Hematopoietic multipotent progenitor cell treated with erythropoietin and hydrocortisone succinate and interleukin-3 and kit ligand, for 4 days (in vitro differentiated cells): ENCODE measurements at places on chromosomes 16 and 17.

DNA sequence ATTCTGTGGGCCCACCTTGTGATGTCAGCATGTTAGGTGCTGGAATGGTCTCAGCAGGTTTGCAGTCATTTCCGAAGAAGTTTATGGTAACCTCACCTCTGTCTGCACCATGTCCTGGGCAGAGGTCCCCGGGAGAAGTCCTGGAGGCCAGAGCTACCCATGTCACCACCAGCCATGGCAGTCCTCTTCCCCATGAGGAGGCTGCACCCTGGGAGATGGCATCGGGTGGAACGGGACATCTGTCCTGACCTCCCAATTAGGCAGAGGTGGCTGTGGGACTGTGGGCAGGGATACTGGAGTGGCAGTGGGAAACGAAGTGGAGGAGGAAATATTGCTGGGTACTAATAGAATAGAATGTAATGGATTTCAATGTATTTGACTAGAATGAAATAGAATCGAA is 511.8 kb upstream of the WSB1 start:
- DNase-seq: no peak

DNA sequence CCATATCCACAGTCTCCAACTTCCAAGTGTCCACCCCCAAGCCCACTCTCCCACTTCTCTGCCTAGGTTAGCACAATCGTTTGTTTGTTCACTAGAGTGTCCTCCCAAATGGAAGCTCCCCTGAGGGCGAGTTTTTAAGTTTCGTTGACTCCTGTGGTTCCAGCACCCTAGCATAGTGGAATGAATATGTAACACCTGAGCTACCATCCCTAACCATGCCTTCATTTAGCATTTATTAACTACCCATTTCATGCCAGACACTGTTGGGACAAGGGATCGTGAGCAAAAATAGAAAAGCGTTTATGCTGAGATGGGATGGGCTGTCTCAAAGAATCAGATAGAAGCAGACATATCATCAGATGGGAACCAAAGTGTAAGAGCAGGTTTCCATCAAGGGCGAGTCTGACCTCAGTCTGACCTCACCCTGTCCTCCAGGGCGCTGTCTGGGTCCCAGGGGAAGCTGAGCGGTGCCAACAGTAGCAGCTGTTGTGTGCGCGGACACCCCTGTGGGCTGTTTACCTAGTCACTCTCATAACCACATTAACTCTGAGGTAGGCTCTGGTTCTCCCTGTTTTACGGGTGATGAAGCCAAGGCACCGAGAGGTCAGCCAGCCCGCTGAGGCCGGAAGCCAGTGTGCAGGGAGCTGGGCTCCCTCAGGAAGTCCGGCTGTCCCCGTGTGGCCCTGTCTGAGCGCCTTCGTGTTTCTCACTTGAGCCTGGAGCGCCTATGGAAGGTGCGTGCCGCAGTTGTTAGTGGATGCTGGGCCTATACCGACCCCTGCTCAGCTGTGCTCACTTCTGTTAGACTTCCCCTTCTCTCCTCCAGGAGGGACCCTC is 6.2 kb downstream of the CNP start:
- DNase-seq: no peak

GRCh38 chr17:13076905-13077304 is 59.1 kb upstream of the ELAC2 start:
- no peak for DNase-seq

DNA sequence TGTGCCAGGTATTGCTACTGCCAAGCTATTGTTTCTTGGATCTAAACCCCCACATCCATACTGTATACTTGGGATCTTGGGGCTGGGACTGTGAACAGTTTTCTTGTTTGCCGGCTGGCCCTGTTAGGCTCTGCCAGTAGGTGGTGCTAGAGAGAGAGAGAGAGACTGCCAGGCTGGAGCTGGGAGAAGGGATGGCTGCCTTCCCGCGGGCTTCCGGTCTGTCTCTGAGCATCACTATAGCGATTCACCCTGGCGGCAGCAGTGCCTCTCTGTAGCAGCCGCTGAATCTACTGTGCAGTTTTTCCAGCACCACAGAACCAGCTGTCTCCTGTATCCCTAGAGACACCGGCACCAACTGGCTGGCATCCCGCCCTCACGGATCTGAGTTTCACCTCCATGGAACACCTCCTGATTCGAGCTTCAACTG is 201.2 kb downstream of the UTP18 start:
- DNase-seq: peak; percentile 70

- peak; percentile 72 for DNase-seq
Measured at GRCh38 chr16:58306327-58306726, 11.5 kb upstream of the PRSS54 start.

GRCh38 chr17:81992306-81993102 is 15.1 kb downstream of the ASPSCR1 start:
- DNase-seq: no peak

DNA sequence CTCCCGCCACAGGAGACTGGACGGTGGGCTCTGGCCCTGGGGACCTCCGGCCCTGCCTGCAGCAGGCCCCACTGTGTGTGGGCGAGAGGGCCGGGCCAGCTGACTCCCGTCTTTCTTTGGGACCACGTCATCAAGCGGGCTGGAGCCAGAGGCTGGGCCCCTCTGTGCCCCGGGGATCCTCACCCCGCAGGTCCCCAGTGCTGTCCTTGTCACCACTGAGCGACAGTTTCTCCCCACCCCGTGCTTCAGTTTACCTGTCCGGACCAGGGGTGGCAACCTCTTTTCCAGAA is 181.9 kb upstream of the ZNF469 start:
- DNase-seq: no peak

GRCh38 chr17:72118335-72119076 is 2.3 kb upstream of the SOX9 start:
- DNase-seq: peak; percentile 68

GRCh38 chr16:26605626-26606271 is 461.0 kb upstream of the C16orf82 start:
- DNase-seq: no peak

GRCh38 chr16:243348-243747 is 8.7 kb downstream of the FAM234A start:
- DNase-seq: no peak

DNA sequence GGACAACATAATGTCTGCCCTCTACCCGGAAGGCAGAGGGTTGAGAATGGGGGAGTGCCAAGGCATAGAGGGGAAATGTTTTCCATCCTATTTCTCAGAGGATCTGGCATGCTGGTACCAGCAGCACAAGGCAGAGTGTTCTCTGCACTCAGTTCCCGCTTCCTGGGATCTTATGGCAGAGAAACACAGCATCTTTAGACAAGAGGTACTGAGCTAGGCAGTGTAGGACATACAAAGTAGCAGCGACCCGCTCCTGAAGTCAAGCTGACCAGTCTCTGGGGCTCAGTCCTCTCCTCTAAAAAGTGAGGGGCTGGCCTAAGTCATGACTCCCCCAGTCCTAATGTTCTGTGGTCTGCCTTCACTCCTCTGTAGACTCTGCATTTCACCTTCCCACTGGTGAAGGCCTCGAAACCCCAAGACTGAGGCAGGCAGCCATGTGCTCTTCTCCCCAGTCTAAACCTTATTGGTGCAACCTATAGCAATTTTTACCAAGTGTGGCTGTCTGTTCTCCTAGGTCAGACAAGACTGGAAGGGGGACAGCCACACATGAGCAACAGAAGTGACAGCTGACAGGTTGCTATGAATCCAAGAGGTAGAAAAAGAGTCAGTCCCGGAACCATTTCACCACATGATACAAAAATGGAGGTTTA is 11.3 kb upstream of the TSPOAP1 start:
- DNase-seq: no peak

- no peak for DNase-seq
Measured at GRCh38 chr17:68020409-68020756, 15.2 kb upstream of the KPNA2 start.

DNA sequence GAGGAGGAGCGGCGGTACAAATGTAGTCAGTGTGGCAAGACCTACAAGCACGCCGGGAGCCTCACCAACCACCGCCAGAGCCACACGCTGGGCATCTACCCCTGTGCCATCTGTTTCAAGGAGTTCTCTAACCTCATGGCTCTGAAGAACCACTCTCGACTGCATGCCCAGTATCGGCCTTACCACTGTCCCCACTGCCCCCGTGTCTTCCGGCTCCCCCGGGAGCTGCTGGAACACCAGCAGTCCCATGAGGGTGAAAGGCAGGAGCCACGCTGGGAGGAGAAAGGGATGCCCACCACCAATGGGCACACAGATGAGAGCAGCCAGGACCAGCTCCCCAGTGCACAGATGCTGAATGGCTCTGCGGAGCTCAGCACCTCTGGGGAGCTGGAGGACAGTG is 2.8 kb downstream of the ZNF646 start:
- DNase-seq: no peak

DNA sequence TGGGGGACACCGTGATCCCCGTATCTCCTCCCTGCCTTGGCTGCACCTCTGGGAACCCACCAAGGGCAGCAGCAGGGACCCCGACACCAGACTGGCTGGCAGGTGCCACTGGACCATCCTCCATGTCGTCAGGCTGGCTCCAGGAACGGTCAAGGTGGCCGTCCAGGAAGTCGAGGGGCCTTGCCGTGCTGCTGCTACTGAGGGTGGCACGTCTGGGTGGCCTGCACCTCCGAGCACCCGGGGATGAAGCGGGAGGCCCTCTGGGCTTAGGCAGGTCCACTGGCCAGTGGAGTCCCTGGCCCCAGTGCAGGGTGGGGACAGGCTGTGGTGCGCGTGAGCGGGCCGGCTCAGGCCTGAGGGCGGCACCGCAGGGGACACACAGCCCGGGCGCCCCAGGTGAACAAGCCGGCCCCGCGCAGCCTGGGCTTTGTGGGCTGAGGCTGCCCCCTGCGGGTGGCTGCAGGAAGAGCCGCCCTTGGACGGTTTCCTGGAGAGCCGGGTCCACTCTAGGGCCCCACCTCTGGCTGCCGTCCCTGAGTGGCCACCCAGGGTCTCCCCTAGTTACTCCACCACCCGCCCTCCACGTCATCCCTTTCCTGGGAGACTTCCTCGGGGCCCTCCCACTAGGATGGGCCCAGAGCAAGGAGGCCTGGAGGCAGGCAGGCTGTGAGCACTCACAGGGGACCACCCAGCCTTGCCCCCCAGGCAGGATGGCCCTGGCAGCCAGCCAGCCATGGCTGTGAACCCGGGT is 42.8 kb upstream of the ZC3H18 start:
- peak; percentile 79 for DNase-seq

DNA sequence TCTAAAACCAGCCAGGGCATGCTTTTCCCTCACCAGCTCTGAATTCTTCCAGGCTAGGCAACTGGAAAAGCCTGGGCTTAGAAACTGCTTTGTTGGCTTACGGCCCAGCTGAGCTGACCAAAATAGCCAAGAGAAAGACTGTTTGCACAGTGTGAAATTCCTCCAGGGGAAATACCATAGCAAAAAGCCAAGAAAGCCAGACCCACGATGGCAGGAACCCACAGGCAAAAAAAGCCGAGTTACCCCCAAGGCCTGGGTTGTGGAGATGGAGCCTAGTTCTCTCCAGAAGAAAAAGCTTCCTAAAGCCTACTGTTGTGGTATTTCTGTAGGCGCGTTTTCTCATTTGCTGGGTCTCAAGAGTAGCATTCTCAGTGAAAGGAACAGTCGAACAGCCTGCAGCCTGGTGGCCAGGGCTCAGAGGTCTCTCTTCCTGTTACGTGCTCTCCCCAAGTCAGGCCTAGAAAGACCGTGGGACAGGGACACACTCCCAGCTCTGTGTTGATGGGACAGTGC is 9.2 kb downstream of the SP2 start:
- DNase-seq: no peak

DNA sequence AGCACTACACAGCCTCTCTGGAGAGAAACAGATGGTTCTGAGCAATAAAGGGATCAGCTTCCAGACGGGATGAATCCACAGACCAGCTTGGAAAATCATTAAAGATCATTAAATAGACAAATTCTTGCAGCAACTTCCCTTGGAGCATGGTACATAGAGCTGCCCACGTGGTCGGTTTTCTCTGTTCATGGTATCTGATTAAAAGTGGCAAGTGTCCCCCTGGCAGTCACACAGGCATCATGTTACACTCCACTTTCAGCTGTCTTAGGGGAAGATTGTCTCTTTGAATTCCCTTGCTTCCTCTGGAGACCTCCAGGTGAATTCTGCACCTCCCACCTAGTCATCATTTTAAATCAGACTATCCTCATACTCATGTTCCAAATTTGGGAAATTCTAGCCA is 92.2 kb upstream of the CACNG3 start:
- DNase-seq: no peak

GRCh38 chr16:67299269-67299668 is 19.9 kb downstream of the PLEKHG4 start:
- DNase-seq: no peak

DNA sequence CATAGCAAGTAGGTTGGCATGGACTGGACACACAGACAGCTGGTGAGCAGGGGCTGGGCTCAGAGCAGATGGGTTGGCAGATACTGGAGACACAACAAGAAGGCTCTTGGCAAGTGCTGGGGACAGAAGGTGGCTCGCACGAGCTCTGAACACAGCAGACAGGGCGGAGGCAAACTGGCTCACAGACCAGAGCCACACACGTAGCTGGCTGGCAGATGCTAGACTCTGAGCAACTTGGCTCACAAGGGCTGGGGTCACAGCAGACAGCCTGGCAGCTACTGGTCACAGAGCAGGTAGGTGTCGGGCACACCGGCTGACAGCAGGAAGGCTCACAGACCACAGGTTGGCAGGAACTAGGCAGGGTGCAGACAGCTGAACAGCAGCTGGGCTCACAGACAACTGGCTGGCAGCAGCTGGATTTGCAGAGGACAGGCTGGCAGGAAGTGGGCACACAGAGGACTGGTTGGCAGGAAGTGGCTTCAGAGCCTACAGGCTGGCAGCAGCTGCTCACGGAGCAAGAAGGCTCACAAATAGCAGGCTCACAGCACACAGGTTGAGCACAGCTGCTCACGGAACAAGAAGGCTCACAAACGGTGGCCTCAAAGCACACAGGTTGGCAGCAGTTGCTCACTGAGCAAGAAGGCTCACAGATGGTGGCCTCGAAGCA is 725 bp downstream of the KRTAP16-1 start:
- peak; percentile 89 for DNase-seq

GRCh38 chr16:75476817-75477216 is 12.3 kb upstream of the TMEM170A start:
- no peak for DNase-seq

DNA sequence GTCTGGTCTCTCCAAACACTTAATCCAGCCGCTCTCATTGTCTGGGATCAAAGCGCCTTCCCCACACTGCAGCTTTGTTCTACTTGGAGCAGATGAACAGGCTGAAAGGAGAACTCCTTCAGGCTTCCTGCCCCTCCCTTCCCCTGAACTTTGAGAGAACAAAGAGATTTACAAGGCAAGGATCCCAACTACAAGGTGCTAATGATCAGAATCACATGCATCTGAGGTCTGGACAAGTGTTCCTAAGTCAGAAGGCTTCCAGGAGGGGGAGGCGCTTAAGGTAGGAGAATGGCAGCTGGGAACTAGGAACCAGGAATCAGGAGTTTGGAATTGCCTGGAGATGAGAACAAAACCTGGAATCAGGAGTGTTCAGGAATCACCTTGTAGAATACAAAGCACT is 606.3 kb upstream of the CDH11 start:
- DNase-seq: no peak

DNA sequence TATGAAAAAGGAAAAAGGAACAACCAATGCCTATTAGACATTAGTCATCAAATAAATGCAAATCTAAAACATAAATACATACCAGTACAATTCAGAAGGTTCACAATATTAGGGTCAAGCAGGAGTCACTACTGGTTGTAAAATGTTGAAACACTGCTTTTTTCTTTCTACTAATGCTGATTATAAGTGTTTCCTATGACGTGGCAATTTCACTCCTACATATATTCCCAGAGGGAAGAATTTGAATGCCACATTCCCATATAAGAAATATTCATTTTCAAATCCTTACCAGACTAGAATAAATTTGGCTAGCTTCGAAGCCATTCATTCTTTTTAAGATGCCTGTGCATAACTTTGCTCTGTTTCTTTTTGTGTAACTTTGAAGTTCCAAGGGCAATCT is 2.6 kb upstream of the KRTAP9-2 start:
- no peak for DNase-seq

- no peak for DNase-seq
Measured at GRCh38 chr17:77356690-77357201, 216.0 kb downstream of the SEC14L1 start.
